Activated CD8-positive, alpha-beta memory T cell treated with anti-CD3 and anti-CD28 coated beads, Interleukin-2, amount 10 ng/mL, durations not matched to agents 7 days and 5 days (primary cell): ENCODE measurements at places on chromosomes 11 and 22.

DNA sequence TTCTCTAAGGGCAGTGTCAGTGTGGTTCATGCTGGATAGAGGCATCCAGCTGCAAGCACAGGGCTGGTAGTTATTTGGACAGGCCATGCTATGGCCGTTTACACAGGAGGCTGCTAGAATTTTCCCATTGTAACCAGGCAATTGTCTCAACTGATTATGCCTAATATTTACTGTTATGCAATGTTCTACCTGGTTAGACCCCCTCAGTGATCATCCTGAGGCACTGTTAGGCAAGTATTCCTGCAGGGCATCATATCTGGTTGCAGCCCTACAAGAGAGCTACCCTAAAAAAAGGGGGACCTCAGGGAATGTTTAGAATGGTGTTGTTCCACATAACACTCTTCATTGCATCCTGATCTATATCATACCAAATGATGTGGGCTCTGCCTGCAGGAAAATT is 1124.6 kb downstream of the JRKL start:
- no peaks in the 10 kb centered on the region for H3K4me1 ChIP-seq
- H3K27ac ChIP-seq: no peak overlapping the region
- H3K4me3 ChIP-seq: no peak overlapping the region
- DNase-seq: no peak

DNA sequence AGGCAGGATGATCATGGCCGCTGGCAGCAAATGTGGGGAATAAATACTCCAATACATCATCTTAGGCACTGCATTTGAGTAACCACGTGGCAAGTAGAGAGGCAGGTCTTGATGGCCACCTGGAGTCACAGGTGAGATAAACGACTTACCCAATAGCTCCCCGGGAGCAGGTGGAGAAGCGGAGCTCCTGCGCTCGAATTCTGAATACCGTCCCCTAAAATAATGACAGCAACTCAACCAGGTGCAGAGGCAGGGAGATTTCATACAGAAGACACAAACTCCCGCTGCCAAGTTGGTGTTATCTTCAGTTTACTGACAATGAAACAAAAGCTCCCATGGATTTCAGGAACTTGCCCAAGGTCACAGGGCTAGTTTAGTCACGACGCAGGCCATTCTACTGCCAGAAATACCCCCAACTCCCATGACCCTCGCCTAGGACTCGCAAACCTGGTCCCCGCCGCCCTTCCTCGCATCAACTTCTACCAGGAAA is 437 bp downstream of the SLC43A3 start:
- H3K4me1 ChIP-seq: peaks cover 56% of the 10 kb centered on the region
- no peak for DNase-seq
- H3K4me3 ChIP-seq: peak overlapping the region; percentile 85
- H3K36me3 ChIP-seq: peaks cover 44% of the 10 kb centered on the region
- peak overlapping the region; percentile 85 for H3K27ac ChIP-seq

- H3K4me1 ChIP-seq: no peaks in the 10 kb centered on the region
- DNase-seq: no peak
- no peak overlapping the region for H3K27ac ChIP-seq
- H3K4me3 ChIP-seq: no peak overlapping the region
- no peaks in the 10 kb centered on the region for H3K27me3 ChIP-seq
These were observed 430.6 kb downstream of the MN1 start for GRCh38 chr22:27370987-27371386.

- H3K4me3 ChIP-seq: no peak overlapping the region
- peak; percentile 62 for DNase-seq
- no peak overlapping the region for H3K27ac ChIP-seq
- H3K36me3 ChIP-seq: no peaks in the 10 kb centered on the region
- H3K4me1 ChIP-seq: no peaks in the 10 kb centered on the region
- H3K27me3 ChIP-seq: peaks cover 8% of the 10 kb centered on the region
These were observed 141.1 kb upstream of the NARS2 start for GRCh38 chr11:78715639-78716311.
